ENCODE measurements at places on chromosomes 7 and 10.

GRCh38 chr10:59954296-59954695 is 47.9 kb upstream of the CCDC6 start:
- DNase-seq = no peak

- DNase-seq = no peak
Measured at GRCh38 chr10:34172936-34173533, 642.1 kb downstream of the PARD3 start.

GRCh38 chr10:33632432-33632831 is 298.0 kb upstream of the NRP1 start:
- DNase-seq = no peak

DNA sequence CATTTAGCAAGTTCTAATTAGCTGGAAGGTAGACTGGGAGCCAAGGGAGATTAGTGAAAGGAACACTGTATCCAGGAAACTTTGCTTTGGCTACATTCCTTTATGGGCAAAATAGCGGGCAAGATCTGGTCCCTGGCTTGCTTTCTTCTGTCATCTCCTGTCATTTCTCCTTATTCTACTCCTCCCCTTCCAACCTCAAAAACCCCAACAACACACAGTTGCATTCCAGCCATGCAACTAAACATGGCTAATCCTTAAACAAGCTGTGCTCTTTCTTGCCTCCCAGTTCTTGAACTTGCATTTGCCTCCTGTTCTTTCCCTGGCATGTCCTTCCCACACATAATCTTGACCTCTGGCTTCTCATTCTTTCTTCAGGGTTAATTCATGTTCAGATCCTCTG is 59.5 kb upstream of the CDCA7L start:
- no peak for DNase-seq

GRCh38 chr10:130222381-130222780 is 86.2 kb downstream of the GLRX3 start:
- no peak for DNase-seq

DNA sequence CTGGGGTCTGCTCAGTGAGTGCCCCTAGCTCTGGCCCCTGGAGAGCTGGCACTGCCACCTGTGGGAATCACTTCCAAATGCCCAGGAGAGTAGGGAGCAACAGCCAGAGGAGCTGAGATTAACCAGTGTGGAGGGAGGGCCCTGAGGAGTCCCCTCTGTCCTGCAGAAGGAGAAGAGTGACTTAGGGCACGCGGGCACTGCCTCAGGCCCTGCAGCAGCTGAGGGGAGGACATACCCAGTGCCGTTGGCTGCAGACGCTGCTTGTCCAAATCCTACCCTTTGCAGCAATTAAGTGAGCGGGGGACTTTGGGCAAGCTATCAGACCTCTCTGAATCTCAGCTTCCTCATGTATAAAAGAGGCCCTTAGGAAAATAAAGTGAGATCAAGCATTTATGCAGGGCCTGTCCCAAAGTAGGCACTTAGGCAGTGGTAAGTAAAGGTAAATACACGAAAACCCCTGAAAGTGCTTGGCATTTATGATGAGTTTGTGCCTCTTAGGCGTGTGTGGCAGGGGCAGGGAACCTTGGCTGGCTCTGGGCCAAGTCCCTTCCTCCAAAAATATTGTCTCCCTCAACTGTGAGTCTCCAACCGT is 16.9 kb downstream of the PRF1 start:
- no peak for DNase-seq

GRCh38 chr7:138618933-138619332 is 82.2 kb downstream of the SVOPL start:
- no peak for DNase-seq

GRCh38 chr10:61962971-61963370 is 61.5 kb downstream of the ARID5B start:
- DNase-seq = no peak

DNA sequence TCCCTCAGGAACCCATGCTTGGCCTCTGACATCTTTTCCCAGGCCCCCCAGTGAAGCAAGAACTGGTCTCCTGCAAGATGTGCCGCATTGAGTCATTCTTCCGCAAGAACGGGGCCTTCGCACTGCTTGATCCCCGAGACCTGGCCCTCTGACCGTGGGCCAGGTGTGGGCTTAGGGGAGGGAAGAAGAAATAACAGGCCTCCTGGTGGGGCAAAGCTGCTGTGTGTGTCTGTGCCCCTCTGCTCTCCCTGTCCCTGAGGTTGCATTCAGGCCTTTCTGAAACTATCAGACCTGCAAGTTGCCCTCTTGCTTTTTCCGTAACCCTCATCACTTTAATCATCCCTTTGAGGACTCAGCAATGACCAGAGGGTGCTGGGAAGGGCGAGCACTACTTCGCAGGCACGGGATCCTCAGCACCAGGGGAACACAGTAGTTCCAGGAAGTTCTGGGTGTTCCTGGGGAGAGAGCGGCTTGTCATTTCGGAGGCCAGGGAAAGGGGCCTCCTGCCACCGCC is 6.0 kb downstream of the ATP6V1F start:
- DNase-seq = no peak

DNA sequence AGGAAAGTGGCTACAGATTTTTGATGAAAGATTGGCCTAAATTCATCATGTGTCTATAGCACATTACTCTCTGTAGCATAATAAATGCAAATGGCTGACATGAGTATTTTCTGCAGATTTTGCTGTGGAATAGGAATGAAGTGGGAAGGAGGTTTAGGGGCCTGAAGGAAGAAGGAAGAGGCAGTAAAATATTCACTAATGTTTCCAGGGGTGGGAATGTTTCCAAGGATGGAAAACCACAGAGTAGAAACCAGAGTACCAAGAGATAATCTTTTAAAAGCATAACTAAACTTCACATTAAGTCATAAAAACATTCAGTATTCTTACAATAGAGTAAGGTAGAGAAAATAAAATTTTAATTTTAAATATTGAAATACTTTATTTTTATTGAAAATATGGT is 267.8 kb downstream of the BICC1 start:
- no peak for DNase-seq

DNA sequence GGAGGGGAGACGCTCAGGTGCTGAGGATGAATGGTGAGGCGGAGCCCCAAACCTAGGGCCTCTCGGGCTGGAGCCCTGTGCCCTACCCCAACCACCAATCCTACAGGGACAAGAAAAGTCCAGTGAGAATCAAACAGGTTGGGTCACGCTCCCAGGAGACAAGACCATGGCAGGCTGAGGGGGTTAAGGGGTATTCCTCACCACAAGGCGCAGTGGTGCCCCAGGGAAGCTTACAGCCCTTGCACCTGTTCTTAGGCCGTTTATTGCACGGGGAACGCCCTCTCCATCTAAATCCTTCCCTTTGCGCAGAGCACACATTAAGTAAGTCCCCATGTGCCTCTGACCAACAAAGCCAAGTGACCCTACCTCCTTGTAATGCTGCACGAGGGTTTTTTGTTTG is 3.5 kb downstream of the FZD9 start:
- DNase-seq = no peak

- DNase-seq = no peak
Measured at GRCh38 chr10:8049045-8049864, 5.2 kb upstream of the GATA3 start.

Measured in stimulated activated CD8-positive, alpha-beta memory T cell treated with anti-CD3 and anti-CD28 coated beads, Interleukin-2, amount 100 ng/mL, for 1 hour (primary cell).